ENCODE measurements at places on chromosomes 3 and 15.

GRCh38 chr15:64990168-64990470, 405 bp upstream of the SPG21 start:
- no peak for DNase-seq

DNA sequence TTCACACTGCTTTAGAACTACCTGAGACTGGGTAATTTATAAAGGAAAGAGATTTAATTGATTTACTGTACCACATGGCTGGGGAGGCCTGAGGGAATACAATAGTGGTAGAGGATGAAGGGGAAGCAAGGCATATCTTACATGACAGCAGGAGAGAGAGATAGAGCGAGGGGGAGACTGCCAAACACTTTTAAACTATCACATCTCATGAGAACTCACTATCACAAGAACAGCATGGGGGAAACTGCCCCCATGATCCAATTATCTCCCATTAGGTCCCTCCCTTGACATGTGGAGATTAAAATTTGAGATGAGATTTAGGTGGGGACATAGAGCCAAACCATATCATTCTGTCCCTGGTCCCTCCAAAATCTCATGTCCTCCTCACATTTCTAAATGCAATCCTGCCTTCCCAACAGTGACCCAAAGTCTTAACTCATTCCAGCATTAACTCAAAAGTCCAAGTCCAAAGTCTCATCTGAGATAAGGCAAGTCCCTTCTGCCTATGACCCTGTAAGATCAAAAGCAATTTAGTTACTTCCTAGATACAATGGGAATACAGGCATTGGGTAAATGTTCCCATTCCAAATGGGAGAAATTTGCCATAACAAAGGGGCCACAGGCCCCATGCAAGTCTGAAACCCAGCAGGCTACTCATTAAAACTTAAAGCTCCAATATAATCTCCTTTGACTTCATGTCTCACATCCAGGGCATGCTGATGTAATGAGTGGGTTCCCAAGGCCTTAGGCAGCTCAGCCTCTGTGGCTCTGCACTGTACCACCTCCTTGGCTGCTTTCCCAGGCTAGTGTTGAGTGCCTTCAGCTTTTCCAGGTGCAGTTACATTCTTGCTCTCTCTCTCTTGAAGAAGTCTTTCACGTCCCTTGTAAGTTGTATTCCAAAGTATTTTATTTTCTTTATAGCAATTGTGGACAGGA, 481.7 kb upstream of the TGFBR2 start:
- no peak for DNase-seq

- no peak for DNase-seq
These were observed 46.5 kb downstream of the BSN start for GRCh38 chr3:49600781-49601180.

GRCh38 chr3:80898211-80898610, 863.2 kb downstream of the GBE1 start:
- DNase-seq: no peak

DNA sequence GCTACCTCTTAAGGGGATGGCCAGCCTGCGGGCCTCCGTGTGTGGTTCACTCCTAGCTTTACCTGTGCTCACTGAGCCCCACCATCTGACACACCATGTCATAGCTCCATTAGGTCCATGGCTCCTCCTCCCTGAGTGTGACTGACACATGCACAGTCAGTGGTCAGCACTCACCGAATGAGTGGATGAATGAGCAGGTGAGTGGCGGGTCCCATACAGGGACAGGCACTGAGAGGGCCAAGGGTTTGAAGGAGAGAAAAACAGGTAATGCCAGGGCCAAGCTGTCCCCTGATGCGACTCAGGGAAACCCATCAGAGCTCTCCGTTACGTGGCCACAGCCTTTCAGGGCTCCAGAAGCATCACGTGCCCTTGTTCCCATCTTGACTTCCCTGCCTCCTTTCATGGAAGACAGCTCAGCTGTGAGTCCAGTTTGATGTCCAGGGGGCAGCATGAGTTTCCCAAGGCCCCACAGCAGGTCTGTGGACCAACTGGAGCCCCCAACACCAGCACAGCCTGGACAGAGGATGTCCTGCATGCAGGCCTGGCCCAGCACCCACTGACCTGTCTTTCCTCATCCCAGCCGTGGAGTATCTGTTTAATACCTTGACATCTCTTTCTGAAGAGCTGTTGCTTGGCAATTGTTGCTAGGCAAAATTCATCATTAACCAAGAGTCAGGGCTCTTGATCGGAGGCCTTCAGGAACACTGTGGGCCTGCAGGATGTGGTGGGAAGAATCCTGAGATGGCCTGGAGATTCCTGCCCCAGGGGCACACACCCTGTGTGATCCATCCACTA, 84.4 kb downstream of the PLXNA1 start:
- DNase-seq: no peak

GRCh38 chr3:118990823-118991560, 43.7 kb downstream of the IGSF11 start:
- DNase-seq: no peak

DNA sequence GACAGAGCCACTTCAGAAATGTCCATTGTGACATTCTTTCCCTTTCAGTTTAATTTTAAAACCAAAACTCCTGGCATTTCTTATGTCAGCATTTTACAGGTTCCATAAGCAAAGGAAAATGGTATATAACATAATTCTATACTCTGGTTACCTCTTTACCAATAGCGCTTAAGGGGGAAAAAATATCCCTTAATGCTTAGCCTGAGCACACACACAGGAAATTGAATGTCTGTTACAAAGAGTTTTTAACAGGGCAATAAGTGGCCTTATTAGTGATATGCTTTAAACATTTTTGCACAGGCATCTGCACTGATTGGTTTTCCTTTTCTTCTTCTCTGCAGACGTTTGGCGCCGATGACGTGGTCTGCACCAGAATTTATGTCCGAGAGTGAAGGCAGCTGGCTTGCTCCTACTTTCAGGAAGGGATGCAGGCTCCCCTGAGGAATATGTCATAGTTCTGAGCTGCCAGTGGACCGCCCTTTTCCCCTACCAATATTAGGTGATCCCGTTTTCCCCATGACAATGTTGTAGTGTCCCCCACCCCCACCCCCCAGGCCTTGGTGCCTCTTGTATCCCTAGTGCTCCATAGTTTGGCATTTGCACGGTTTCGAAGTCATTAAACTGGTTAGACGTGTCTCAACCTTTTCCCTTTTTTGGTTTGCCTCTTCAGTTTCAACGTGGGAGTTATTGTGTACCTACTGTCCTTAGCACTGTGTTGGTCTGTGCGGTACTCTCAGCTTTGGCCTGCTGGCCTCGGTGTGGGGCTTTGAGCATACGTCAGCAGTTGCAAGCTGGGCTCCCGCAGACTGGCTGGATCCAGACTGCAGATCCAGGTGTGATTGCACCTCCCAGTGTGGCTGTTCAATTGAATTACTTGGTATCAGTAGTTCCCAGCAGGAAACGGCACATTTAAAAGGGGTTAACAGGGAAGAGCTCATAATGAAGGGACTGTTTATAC, 7.7 kb downstream of the CRABP1 start:
- DNase-seq: no peak

- DNase-seq: no peak
These were observed 10.9 kb downstream of the DISP2 start for GRCh38 chr15:40368719-40369473.

DNA sequence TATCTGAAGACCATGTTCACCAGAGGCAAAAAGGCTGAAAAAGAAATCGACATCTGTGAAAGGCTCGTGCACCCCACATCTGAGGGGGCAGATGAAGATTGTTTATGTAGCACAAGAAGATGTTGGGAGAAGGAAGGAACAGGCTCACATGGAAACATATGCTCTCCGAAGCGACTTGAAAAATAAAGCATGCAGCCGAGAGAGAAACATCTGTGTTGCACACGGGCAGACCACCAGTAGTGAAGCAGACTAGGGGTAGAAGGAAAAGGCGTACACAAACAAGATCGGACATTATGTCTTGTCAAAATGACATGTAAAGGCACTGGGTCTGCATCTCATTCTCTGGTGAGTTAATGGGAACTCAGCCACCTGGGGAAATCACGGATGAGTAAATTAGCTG, 356.5 kb downstream of the ZIC4 start:
- DNase-seq: no peak
